Dermis lymphatic vessel endothelial cell (primary cell): ENCODE measurements at places on chromosomes 13 and 19. TPM values are rescaled to one million over a fixed set of nuclear protein-coding genes. Genes with fewer than 3 reads are reported as not detected.

Gene SLC7A9
- not detected in 2 replicates for total RNA-seq

Gene PRODH2
- total RNA-seq = not detected in 2 replicates

Gene PROZ
- total RNA-seq = not detected in 2 replicates

Gene B3GNT8
- 2.7 and 3.5 TPM in 2 replicates for total RNA-seq

Gene ZNF468
- total RNA-seq = 16.1 and 24.7 TPM in 2 replicates

Gene ATF5
- 2.6 and 3.5 TPM in 2 replicates for total RNA-seq

Gene ZNF835
- under 0.01 TPM in 1 of 2 replicates, not detected in the other for total RNA-seq

Gene ZNF578
- total RNA-seq = 0.54 and 1.1 TPM in 2 replicates

Gene C13orf46
- under 0.01 TPM in 2 replicates for total RNA-seq

Gene SULT2A1
- total RNA-seq = not detected in 2 replicates

Gene U2AF1L4
- total RNA-seq = 2.8 and 3.8 TPM in 2 replicates

Gene C1QTNF9B
- total RNA-seq = not detected in 2 replicates

Gene KANK3
- total RNA-seq = 106 and 121 TPM in 2 replicates

Gene LILRB1
- total RNA-seq = under 0.01 TPM in 2 replicates

Gene SIGLECL1
- total RNA-seq = not detected in 2 replicates

Gene GJB6
- not detected in 2 replicates for total RNA-seq

Gene LRRC63
- total RNA-seq = under 0.01 TPM in 1 of 2 replicates, not detected in the other

Gene CD37
- not detected in 2 replicates for total RNA-seq

Gene CYP4F12
- not detected in 2 replicates for total RNA-seq

Gene PLIN4
- total RNA-seq = 1.1 and 1.5 TPM in 2 replicates

Gene MAG
- not detected in 2 replicates for total RNA-seq

Gene KIR3DL2
- total RNA-seq = not detected in 2 replicates

Gene ZNF536
- not detected in 2 replicates for total RNA-seq
